ENCODE measurements at places on chromosomes 3 and 15. TPM values are rescaled to one million over a fixed set of nuclear protein-coding genes. Genes with fewer than 3 reads are reported as not detected.

- no peaks in the 10 kb centered on the region for H3K36me3 ChIP-seq
- DNase-seq: no peak
- H3K4me1 ChIP-seq: no peaks in the 10 kb centered on the region
- no peak within 1 kb of the TSS for H3K27ac ChIP-seq
- no peaks in the 10 kb centered on the region for H3K27me3 ChIP-seq
- no peak within 1 kb of the TSS for H3K4me3 ChIP-seq
Observed at GRCh38 chr3:139020868-139021234, at the start of gene PRR23B. Gene PRR23B (minus strand): TSS chr3:139020926. CDS start chr3:139020661, 265 bp downstream.

DNA sequence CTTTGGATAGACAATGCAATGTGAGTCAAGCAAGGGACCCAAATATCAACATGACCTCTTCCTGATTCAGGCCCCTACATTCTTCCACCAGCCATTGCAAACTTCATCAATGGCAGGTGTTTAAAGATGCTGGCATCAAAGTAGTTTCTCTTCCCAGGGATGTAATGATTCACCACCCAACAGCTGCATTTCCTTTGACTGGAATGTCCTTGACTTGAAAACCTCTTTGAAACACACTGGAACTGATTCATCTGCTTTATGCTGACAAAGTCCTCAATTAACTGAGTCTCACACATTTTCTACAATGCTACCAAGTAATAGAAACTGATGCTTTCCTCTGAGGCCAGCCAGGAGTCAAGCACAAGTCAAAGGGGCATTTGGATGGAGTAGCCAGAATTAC lies 385.5 kb downstream of the GBE1 start:
- no peak for DNase-seq
- H3K27me3 ChIP-seq: no peaks in the 10 kb centered on the region
- no peaks in the 10 kb centered on the region for H3K36me3 ChIP-seq

The SERPINI2 gene
- not detected for total RNA-seq

DNA sequence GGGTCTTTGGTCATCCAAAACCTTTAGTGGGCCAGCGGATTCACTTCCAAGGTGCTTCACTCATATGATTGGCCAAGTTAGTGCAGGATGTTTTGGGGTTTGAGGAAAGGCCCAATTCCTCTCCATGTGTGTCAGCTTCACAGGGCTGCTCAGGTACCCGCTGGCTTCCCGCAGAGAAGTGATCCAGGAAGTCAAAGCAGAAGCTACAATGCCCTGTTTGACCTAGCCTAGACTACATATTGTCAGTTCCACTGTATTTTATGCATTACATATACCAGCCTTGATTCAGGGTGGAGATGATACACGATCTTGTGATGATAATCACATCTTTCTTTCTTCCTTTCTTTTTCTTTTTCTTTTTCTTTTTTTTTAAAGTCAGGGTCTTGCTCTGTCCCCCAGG lies 32.1 kb downstream of the PDE8A start:
- no peaks in the 10 kb centered on the region for H3K36me3 ChIP-seq
- no peaks in the 10 kb centered on the region for H3K27me3 ChIP-seq
- no peak overlapping the region for H3K27ac ChIP-seq
- H3K4me3 ChIP-seq: no peak overlapping the region

GRCh38 chr15:67198157-67198754 lies 56.2 kb downstream of the AAGAB start:
- no peaks in the 10 kb centered on the region for H3K27me3 ChIP-seq
- H3K36me3 ChIP-seq: peaks cover 27% of the 10 kb centered on the region
- no peak for DNase-seq
- H3K4me1 ChIP-seq: no peaks in the 10 kb centered on the region

The SYNPR gene
- total RNA-seq: not detected
